Left ventricle myocardium superior (tissue), 1 donor: ENCODE measurements at places on chromosomes 2 and 18.

GRCh38 chr2:227411320-227411989, 23.7 kb upstream of the SCYGR1 start:
- no peak for DNase-seq

- no peak for DNase-seq
These were observed 37.2 kb downstream of the THUMPD2 start for GRCh38 chr2:39741871-39742270.

DNA sequence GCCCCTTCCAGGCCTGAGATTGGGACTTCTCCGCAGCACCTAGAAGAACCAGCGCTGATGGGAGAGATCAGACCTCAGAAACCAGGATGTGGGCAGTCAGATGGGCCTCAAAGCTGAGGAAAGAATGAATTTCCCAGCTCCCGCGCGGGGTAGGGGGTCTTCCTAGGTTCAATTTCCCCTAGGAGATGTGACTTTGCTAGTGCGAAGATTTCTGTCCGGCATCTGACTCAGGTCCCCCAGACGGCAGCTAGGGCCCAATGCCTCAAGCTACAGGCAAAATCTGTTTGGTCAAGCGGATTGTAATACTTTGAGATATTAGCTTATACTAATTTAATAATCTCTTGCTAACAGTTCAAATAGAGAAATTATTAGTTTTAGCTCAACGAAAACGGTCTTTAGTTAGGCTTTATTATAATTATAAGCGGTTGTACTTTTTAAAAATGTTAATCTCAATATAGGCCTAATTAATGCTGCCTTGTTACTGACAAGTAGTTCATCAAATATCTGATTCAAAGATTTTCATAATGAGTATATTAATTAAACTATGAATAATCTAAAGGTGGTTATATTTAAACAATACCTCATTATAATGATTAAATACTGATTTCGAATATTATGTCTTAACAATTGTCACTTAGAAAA, 5.8 kb downstream of the DLX1 start:
- DNase-seq: no peak

DNA sequence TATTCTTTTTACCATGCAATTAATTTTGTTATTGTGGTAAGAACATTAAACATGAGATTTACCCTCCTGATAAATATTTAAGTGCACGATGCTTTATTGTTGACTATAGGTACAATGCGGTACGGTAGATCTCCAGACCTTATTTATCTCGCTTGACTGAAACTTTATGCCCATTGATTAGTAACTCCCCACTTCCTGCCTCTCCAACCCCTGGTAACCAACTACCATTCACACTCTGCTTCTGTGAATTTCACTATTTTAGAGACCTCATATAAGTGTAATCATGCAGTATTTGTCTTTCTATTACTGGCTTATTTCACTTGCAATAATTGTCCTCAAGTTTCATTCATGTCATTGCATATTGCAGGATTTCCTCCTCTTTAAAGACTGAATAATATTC, 195.7 kb upstream of the ID2 start:
- DNase-seq: no peak

GRCh38 chr2:14632133-14632936, at the start of gene LRATD1:
LRATD1 (plus strand) TSS chr2:14632717; CDS start chr2:14633980, 1,263 bp downstream.
- DNase-seq: peak; percentile 87

DNA sequence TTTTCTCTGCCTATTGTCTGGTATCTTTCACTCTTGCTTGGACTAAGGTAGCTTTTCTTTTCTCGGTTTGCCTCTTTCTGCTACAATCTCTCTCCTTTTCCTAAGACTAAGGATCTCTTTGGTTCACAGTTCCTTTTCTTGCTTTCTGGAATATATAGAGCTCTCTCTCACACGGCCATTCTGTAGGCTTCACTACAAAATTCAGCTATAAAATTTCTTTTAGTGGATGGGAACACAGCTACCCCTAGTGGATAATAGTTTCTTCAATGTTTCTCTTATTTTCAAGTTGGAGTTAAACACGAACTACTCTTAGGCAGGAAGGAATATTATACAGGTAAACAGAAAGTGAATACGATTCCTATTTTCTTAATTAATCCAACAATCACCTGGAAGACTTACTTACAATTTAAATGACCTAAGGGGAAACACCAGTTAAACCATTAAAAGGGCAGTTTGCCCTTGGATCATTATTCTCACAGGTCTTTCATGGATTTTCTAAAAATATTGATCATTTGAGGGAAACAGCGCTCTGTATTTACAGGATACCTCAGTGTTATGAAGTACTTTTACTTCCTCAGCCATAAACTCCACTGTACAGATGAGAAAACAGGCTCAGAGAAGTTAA, 140.5 kb downstream of the LRP2 start:
- no peak for DNase-seq

GRCh38 chr2:149205143-149205542, 125.2 kb upstream of the LYPD6 start:
- DNase-seq: no peak

DNA sequence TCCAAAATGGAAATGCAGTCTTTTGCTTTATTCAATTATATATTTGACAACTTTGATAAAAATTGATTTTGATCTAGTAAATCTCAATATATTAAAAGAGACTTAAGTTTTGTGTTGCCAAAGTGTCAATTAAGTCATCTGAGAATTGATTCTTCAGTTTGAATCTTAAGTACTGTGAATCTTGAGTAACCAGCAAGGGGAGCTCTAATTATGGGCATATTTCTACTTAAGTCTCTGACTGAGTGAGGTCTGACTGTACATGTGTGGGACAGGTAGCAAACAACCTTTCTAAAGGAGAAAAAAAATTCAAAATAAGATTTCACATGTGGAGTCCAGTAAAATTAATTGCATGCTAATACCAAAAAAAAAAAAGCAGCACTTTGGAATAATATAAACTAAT, 503.7 kb upstream of the SLC8A1 start:
- no peak for DNase-seq

DNA sequence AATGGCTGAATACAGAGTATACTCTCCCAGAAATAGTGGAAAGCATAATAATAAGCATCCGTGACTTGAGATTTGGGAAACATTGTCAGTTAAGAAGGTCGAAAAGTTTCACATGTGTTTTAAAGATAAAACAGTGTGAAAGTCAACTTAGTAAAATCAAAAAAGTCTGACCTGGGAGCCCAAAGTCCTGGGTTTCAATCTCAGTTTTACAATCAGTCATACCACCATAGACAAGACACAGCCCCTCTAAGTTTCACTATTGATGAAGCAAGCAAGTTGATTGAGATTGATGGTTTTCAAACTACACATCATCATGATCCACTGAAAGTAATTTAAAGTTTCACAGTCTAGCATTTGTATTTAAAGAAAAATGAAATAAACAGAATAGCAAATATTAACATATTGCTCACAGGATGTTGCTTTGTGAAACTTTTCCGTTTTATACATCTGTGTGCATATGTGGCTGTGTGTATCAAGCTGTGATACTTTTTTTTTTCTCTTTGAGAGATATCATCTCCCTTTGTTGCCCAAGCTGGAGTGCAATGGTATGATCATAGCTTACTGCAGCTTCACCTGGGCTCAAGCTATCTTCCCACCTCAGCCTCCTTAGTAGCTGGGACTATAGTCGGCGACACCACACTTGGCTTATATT, 71.1 kb downstream of the PIK3C3 start:
- no peak for DNase-seq

GRCh38 chr2:105087273-105087672, 49.4 kb downstream of the MRPS9 start:
- no peak for DNase-seq

GRCh38 chr2:202104286-202104870, 31.3 kb downstream of the KIAA2012 start:
- peak; percentile 56 for DNase-seq

DNA sequence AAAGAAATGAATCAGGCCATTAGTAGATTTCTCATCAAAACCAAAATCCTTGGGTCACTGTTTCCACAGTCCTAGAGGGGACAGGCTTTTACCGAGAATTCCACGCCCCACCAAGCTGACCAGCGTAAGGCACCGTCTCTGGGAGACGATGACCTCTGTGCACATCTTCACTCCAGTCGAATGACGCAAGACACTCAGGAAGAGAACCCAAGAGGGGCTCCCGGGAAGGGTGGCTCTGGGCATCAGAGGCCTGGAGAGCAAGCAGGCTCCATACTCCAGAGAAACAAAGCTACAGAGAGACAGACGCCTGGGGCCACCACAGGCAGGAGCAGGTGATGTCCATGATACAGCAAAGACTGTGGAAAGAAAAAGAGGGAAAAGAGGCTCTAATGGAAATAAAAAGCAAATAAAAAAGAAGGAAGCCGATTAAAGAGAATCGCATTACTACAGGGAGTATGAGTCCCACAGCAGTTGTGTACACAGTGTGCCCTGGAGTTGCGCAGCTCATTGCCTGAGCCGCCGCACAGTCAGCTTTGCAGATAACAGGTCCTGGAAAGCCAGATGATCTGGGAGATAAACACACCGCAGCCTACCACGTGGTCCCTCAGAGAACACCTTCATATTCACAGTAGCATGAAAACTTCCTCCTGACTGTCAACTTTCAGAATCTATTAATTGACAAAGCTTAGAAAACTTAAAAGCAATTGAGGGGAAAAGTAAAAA, 572.7 kb upstream of the SALL3 start:
- DNase-seq: no peak

GRCh38 chr2:42796427-42797248, 4.3 kb upstream of the HAAO start:
- DNase-seq: no peak

DNA sequence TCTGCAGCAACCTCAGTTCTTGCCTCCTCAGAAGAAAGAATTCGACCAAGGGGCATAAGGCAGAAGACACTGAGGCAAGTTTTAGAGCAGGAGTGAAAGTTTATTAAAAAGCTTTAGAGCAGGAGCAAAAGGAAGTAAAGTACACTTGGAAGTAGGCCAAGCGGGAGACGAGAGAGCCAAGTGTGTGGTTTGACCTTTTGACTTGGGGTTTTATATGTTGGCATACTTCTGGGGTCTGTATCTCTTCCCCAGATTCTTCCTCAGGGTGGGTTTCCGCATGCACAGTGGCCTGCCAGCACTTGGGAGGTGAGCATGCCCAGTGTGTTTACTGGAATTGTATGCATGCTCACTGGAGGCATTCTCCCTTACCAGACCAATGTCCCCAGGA, 59.3 kb upstream of the ANKRD44 start:
- DNase-seq: no peak

DNA sequence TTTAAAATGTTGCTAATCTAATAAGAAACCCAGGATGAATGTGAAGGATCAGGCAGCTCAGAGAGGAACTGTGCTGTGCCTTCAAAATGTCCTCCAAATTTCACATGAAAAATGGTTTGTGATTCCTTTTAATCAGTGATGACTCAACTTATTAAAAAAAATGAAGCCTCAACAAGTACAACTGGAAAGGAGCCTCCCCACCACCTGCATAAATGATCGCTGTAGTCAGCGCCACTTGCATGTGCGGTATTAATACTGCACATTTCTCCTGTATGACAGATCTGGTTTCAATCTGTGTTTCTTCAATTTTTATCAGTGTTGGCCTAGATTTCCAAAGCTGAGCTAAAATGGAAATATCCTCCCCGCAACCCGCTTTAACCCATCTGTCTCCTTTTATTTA, 115.0 kb upstream of the TMEM200C start:
- no peak for DNase-seq

DNA sequence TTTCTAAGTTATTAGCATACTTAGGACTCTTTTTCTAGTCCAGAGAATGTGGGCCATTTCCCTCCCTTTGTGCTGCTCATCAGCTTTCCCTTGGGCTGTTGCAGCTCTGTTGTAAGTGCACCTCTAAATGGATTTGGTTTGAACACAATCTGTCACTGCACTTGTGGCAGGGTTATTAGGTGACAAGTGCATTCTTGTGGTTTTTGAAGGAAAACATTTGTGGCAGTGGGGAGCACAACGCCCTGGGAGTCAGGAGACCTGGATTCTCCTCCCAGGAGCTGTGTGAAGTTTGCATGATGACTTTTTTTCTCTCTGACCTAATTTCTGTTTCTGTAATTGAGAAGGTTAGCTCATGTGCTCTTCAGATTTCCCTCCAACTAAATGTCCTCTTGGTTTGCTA, 630.9 kb upstream of the FAM98A start:
- no peak for DNase-seq

GRCh38 chr2:158049129-158049855, 52.4 kb upstream of the UPP2 start:
- DNase-seq: no peak

DNA sequence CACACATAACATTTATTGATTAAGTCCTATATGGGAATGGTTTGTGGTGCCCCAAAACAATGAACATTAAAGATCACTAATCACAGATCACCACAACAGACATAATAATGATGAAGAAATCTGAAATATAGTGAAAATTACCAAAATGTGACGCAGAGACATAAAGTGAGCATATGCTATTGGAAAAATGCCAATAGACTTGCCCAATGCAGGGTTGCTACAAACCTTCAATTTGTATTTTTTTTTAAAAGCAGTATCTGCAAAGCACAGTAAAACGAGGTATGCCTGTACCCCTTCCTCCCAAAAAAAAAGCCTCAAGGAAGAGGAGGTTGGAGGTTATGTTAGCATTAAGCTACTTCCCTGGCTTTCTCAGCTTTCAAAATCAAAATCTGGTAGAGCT, 131.1 kb downstream of the RBMS1 start:
- no peak for DNase-seq

DNA sequence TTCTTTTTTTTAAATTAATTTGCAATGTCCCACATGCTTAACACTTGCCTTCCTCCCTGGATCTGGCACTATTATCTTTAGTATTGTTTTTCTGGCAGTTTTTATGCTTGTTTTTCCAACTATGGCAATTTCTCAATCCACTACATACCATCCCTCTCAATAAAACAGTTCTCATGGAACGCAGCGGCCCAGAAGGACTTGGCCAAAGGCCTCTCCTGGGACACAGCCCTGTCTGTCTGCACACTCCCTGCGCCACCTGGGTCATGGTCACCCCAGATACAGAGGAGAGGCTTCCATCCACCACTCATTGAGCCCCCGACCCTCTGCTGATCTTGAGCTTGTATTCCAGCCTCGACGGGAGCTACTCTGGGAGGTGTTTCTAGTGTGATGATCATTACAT, 91.2 kb downstream of the TWIST2 start:
- peak; percentile 63 for DNase-seq

- DNase-seq: no peak
These were observed 3031.0 kb upstream of the TEKT4 start for GRCh38 chr2:91839904-91840868.

GRCh38 chr2:207289295-207290018, 123.7 kb upstream of the KLF7 start:
- no peak for DNase-seq

DNA sequence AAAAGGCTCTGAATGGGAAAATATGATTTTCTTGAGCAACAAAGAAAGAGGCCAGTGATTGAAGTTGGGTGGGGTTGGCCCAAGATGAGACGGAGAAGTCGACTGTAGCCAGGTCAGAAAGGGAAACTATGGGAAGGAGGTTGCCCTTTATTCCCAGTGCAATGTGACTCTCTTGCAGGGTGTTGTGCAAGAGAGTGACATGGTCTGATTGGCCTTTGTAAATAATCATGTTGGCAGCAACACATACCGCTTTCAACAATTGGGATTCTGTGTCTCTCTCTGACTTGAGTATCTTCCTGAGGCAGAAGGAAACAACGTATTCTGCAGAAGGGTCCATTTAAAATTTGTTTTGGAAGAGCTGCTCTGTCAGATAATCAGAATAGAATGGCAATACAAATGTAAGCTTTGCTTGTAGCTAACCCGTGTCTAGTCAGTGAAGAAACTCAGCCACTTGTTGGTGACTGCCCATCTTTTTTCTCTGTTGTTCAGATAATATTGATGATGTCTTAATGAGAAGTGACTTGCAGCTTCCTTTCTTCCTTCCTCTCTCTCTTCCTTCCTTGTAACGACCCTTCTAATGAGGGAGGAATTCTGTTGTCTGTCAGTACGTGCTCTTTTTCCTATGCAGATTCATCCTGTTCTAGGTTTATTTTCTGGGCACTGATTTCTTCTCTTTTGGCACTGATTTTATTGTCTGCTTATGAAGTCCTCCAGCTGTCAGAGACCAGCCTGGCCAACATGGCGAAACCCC, 311.0 kb upstream of the FAM98A start:
- no peak for DNase-seq
